ENCODE measurements at places on chromosomes 13 and 19.

DNA sequence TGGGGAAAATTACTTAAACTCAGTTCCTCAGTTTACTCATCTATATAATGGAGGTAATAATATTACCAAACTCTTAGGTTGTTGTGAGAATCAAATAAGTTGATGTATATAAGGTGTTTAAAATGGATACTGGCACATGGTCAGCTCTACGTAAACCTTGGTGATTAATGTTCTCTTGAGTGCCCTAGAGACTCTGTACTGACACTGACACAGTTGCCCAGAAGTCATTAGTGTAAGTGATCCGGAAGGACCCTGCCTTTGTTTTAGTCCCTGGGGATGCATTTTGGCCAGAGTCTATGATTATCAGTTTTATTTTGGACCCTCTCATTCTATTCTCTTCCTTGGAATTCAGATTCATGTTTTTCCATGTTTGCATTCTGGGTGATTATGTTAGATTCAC is 31.9 kb downstream of the CHST8 start:
- no peak for DNase-seq

- no peak for DNase-seq
Observed at GRCh38 chr19:7819337-7819736, 10.7 kb upstream of the EVI5L start.

- no peak for DNase-seq
Observed at GRCh38 chr13:80630685-80631121, 289.8 kb upstream of the SPRY2 start.

DNA sequence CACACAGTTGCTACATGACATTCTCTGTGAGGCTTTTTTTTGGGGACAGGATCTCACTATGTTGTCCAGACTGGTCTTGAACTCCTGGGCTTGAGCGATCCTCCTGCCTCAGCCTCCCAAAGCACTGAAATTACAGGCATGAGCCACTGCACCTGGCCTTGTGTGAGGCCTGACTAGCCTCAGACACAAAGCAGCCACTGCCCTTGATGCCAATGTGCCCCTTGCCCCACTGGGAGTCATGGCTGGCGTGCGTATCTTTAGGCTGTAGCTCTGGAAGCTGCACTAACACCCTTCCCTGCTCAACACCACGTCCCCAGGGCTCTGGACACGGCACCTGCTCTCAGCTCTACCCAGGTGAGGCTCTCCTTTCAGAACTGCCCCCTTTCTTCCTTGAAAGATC is 14.5 kb upstream of the KPTN start:
- DNase-seq = no peak

GRCh38 chr13:36903925-36904595 is 16.0 kb downstream of the SMAD9 start:
- DNase-seq = no peak

DNA sequence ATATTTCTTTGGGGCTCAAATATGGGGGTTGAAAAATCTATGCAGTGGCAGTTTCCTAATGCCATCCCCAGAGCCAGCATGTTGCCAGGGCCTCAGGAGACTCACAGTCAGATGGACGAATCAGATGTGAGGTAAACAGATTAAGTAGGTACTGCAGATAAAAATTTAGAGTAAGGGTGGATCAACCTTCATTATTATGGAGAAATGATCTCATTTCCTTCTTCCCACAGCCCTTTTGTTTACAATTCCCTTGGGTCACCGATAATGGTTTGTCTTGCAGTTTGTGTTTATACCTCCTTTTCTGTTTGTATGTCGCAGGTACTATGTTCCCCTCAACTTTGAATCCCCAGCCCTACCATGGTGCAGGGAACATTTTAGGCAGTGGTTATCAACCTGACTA is 20.0 kb downstream of the DIAPH3 start:
- DNase-seq = no peak

- no peak for DNase-seq
Observed at GRCh38 chr13:36520111-36520510, 87.8 kb downstream of the CCNA1 start.

- no peak for DNase-seq
Observed at GRCh38 chr19:50202386-50202785, 1.0 kb upstream of the MYH14 start.

- no peak for DNase-seq
Observed at GRCh38 chr19:56139847-56140582, 1.1 kb upstream of the ZNF444 start.

DNA sequence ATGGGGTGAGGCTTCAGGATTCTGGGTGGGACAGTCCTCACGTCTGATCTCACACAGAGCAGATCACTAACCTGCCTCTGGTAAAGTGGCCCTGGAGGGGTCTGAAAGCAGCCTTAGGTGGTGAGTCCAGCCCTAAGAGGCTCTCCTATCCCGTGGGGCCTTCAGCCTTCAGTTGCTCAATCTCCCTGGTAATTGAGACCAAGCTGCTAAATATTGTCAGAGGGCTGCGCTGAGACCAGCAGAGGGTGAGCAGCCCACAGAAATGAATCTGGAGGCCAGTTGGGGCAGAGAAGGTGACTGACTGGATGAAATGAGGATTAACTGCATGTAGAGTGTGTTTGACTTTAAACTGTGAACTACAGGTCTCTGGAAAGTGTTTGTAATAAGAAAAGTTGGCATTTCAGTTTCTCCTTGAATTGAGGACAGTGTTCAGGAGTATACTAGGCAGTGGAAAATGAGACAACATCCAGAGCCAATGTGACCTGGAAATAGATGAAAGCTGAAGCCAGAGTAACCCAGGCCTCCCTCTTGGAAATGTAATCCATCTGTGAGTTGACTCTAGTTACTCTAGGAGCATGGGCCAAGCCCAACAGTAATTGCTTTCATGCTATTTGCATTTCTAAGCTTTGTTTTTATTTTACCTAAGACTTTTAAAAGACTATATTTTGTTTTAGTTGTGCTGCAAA is 14.3 kb upstream of the HSPH1 start:
- no peak for DNase-seq

DNA sequence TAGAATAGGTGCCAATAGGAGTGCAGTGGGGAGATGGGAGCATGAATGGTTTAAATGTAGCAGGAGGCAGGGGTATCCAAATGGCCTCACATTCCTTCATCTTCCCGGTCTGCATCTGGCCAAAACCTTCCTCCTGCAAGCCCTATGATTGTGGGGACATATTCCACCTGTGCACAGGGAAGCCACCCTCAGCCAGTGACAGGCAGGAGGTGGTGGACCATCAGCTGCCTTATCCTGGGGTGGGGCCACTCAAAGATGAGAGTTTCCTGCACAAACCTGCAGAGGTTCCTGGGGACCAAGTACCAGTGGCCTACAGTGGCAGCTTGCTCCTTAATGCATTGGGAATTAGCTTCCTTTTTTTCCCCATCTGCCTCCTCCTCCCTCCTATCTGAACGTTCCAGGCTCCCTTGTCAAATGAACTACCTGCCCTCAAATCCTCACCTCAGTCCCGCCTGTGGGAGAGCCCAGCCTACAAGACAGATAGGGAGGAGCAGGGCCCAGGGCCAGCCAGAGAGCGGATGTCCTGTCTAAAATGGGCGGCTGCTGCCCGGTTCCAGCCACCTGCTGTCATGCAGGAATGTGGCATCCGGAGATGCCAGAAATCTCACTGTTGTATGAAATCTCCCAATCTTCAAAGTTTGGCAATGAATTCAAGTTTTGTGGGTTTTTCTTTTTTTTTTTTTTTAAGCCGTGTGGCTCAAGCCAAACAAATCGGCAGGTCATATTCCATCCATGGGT is 85.0 kb downstream of the TSHZ3 start:
- DNase-seq = no peak

DNA sequence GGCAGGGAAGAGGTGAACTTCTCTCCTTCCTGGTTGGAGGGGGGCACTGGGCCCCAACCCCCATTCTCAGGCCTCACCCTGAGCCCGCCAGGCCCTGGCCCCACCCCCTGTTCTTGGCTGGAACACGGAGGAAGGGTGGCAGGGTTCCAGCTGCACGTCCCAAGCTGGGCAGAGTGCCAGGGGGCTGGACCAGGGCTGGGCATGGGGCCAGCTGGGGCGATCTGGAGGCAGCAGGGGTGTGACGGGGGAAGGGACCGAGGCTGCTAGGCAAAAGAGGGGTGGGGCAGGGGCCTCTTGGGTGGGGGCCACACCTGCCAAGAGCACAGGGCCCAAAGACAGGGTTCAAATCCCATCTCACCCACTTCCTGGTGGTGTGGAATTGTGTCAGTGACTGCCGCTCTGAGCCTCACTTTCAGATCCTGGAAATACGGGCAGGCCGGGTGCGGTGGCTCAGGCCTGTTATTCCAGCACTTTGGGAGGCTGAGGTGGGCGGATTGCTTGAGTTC is 2.2 kb downstream of the HIF3A start:
- no peak for DNase-seq

GRCh38 chr19:34502582-34503411 is 21.2 kb downstream of the WTIP start:
- no peak for DNase-seq

DNA sequence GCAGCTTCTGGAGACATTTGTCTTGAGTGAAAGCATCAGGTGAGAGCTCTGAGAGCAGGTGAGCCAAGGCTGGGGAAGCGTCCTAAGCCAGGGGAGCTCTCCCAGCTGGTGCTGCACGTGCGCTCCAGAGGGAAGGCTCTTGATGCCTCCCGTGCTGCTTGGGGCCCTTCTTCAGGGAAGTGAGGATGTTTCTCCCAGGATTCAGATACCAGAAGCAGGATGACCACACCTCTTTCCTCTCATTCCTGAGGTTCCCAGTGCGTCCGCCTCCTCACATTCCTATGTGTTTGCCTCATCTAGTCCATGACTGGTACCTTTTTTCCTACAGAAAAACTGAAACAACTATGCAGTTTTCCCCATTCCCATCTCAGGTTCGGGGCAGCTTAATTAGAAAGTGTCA is 231.0 kb upstream of the IRS2 start:
- DNase-seq = no peak

DNA sequence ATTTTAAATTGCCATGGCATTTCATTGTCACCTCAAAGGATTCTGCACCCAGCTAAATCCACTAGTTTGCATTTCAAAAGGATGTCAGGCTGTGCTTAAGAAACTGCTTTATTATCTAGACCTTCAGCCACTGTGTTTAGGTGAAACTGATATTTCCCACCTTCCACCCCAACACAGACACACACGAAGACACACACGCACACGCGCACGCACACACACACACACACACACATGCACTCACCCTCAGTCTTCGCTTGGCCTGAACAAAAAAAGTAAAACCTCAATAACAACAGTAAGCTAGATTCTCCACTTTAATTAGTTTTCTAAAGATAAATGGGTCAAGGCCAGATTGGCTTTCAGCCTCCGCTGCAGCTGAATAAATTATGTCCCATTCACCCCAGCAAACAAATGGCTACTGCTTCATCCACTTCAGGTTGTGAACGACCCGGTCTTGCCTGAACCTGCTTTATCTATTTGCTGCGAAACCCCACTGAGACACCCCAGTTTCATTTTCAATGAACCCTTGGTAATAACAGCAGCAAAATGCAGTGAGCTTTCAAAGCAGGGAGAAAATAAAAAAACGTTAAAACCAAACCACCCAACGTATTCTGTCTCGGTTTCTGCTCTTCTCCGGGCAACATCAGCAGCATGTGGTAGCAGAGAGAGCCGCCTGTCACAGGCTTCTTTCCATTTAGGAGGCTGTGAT is 166.8 kb downstream of the DCT start:
- no peak for DNase-seq

- no peak for DNase-seq
Observed at GRCh38 chr13:40389081-40389641, 277.3 kb downstream of the FOXO1 start.

GRCh38 chr13:110155072-110155471 is 151.9 kb downstream of the COL4A1 start:
- no peak for DNase-seq

GRCh38 chr19:52171321-52172169 is at the start of gene ZNF836:
ZNF836 (minus strand) TSS chr19:52171621; CDS start chr19:52168072, 3,549 bp downstream.
- peak; percentile 83 for DNase-seq

GRCh38 chr13:41494202-41494601 is 36.9 kb downstream of the RGCC start:
- no peak for DNase-seq

DNA sequence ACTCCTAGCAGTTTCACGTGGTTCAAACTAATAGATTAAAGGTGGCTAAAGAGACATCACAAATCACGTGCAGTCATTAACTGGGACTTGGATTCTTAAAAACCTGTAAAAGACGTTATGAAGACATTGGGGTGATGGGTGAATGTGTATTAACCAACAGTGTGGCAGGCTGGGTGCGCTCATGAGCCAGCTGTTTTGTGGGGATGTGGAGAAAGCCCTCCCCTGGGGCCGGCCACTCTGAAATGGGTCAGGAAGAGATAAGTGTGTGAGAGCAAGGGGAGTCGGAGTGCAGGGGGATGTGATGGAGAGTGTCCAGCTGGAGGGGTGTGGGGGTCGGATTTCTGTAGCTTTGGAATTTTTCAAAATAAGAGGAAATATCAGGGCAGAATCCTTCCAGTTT is 10.4 kb downstream of the UPF1 start:
- DNase-seq = no peak

- no peak for DNase-seq
Observed at GRCh38 chr19:51503286-51503817, 1.8 kb upstream of the SIGLEC12 start.

DNA sequence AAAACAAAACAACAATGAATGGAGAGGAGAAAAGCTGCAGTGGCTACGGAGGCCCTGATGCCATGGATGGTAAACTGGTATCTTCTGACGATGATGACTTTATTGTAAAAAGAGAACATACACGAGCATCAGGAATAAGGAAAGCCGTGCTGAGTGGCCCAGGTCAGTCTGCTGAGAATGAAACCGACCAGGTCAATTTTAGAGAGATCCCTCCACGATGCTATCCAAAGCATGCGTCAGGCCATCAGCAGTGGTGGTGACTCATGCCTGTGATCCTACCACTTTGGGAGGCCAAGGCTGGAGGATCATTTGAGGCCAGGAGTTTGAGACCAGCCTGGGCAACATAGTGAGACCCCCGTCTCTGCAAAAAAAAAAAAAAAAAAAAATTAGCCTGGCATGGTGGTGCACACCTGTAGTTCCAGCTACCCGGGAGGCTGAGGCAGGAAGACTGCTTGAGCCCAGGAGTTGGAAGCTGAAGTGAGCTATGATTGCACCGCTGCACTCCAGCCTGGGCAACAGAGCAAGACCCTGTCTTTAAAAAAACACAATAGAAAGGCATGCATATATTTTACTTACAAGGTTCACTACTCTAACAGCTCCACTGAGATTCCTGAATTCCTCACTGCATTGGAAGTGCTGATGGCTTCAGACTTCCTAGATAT is 62.3 kb downstream of the GADD45B start:
- DNase-seq = no peak

DNA sequence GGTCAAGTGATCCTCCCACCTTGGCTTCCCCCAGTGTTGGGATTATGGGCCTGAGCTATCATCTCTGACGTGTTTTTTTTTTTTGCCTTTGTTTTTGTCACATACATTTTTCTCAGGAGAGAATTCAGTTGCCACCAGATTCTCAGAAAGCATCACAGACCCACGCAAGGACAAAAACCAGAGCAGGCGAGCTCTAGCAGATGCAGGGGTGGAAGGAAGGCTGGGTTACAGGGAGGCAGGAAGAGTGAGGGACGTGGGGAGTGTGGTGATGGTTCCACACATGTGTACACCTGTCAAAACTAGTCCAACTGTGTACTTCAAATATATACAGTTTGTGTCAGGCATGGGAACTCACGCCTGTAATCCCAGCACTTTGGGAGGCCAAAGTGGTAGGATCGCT is 4.3 kb downstream of the TMEM161A start:
- DNase-seq = no peak

Data from activated T-helper 9 cell treated with anti-CD3 and anti-CD28 coated beads, Interleukin-2, amount 50 U/mL, for 16 hours (primary cell).